ENCODE measurements at places on chromosomes 5 and 9.

DNA sequence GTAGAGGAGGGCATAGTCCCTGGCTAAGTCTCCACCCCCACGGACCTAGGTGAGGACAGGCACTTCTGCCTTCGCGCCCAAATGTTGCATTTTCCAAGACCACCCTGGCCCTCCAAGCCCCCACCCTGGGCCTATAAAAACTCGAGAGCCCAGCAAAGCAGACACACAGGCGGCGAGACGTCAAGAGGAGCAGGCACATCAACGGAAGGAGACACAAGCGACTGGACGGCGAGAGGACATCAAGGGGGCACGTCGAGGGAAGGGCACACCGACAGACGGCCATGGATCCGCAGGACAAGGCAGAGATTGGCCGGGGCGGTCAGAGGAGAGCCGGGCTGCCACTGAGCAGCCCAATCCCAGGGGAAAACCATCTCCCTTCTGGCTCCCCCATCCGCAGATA, 348.0 kb downstream of the MTRR start:
- DNase-seq: no peak

GRCh38 chr9:134604834-134605233, 36.8 kb upstream of the COL5A1 start:
- DNase-seq: no peak

DNA sequence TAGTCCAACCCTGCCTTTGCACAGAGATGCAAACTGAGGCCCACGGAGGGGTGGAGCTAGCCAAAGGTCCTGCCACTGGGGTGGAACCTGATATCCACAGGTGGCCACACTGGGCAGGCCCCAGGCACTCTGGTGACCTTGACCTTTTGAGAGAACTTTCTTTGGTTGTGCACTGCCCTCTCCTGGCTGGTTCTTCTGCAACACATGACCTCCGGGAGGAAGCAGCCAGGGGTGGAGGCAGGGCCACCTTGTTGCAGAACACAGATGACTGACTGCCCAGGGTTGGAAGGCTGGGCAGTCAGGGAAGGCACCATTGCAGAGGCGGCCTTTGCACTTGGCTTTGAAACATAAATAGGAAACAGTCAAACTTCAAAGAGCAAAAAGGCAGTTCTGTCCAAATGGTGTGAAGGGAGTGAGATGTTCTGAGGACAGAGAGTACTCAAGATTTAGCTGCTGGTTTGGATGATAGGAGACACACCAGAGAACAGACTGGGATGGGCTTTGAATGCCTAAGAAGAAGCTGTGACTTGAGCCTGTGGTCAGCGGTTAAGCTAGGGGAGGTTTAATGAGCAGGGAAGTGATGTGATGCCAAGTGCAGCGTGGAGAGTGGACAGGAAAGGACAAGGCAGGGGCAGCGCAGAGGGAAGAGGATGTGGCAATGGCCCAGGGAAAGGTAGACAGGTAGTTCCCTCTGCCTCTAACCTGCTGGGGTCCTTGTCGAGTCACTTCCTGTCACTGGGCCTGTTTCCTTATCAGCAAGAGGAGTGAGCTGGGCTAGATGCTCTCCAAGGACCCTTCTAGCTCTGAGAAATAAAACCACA, 6.8 kb upstream of the TCOF1 start:
- DNase-seq: peak; percentile 62

DNA sequence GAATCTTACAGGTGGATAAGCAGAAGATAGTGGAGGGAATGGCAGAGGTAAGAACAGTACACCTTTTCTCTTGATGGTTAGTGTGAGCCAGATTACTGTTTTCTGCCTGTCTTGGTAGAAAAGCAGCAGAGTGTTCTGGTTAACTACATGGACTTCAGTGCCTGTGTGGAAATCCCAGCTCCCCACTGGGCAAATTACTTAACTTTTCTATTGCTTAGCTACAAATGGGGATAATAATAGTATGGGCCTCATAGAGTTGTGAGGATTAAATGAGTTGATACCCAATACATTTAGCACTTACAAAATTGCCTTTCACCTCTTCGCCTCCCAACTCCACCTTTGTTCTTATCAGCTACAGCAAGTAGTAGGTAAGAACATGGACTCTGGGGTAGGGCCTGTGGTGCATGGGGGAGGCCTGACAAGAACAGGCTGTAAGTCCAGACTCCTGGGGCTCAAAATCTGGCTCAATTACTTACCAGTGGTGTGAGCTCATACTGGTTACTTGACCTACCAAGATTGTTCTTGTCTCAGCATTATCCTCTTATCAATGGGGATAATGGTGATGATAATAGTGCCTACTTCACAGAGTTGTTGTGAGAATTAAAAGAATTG, 125.1 kb downstream of the LIFR start:
- DNase-seq: no peak

DNA sequence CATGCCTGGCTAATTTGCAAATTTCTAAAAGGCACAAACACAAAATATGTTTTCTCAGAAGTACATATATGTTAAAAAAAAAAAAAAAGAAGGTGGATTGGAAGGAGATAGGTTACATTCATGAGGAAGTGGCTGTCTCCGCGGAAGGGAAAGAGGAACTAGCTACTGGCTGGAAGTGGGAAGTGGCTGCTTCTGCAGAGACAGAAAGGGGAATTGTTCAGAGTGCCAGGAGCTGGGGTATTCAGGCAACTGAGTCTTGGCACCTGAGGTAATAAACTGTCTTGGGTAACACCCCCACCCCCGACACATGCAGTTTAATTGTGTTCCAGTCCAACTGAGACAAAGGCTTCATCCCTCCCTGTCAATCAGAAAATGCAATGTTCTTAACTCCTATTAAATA, 45.6 kb downstream of the S1PR3 start:
- DNase-seq: no peak

- no peak for DNase-seq
Observed at GRCh38 chr5:95411474-95411873, 20.3 kb downstream of the FAM81B start.

DNA sequence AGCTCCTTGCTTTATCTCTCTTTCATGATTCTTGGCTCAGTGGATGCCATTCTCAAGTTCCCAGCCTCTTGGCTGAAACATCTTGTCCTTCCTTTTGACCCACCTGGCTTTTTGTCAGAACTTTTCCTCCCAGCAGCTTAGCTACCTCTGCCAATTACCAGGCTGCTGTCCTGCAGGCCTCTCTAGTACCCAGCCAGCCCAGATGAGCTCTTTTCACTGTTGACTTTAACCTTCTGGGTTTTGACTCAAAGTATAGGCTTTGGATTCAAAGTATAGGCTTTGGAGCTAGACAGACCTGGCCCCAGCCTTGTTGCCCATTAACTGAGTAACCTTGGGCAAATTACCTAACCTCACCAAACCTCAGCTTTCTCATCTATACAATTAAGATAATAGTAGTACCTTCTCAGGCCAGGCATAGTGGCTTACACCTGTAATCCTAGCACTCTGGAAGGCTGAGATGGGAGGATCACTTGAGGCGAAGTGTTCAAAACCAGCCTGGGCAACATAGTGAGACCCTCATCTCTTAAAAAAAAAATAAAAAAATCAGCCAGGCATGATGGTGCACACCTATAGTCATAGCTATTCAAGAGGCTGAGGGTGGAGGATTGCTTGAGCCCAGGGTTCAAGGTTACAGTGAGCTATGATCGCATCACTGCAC, 6.6 kb upstream of the TMEFF1 start:
- DNase-seq: no peak

Data from fibroblast of upper back skin (primary cell).